ENCODE measurements at places on chromosomes 2 and 18. TPM values are rescaled to one million over a fixed set of nuclear protein-coding genes. Genes with fewer than 3 reads are reported as not detected.

Gene ALPP
- total RNA-seq = 0.75 TPM

Gene MAPK4
- total RNA-seq = 0.09 TPM

Gene STPG4
- total RNA-seq = not detected

Gene ANKRD36B
- 4.1 TPM for total RNA-seq

Gene ZNF804A
- total RNA-seq = not detected

Gene PLGLB1
- 0.38 TPM for total RNA-seq

Gene MERTK
- 1.8 TPM for total RNA-seq

Gene AQP12A
- not detected for total RNA-seq

Gene PLEKHH2
- total RNA-seq = 1.2 TPM

Gene DES
- 0.06 TPM for total RNA-seq

Gene SLC4A5
- 0.32 TPM for total RNA-seq

Gene POLR1B
- 24.2 TPM for total RNA-seq

Gene ABCG5
- total RNA-seq = not detected

Gene GAREM2
- total RNA-seq = 5.0 TPM

Gene RNF181
- total RNA-seq = 186 TPM

Gene PLCL1
- not detected for total RNA-seq

Gene GALNT13
- 9.9 TPM for total RNA-seq

Gene FOSL2
- total RNA-seq = 48.3 TPM

Gene ST8SIA5
- total RNA-seq = not detected

Gene NCKAP1
- total RNA-seq = 102 TPM

All from A549 treated with CORT108297 at 1 μM for 4 hours (cell line).